ENCODE measurements at places on chromosomes 5 and 9.

DNA sequence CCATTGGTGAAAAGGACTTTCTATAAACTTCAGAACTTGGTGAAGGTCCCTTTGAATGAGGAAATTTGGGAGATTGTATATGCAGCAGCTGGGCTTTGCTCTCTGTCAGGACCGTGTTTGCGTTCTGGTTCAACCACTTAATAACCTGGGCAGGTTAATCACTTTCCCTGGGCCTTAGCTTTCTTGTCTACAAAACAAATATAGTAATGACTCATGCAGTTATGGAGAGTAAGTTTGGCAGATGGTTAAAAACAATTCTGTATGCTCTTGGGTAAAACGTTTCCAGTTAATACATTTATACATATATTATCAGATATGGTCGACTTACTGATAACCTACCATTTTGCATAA, 197.0 kb downstream of the ARHGEF28 start:
- no peak for DNase-seq

- DNase-seq = peak; percentile 63
These were observed 122.1 kb downstream of the WNK2 start for GRCh38 chr9:93306081-93306480.

- peak; percentile 89 for DNase-seq
These were observed 218.5 kb downstream of the C9orf50 start for GRCh38 chr9:129402371-129402739.

- DNase-seq = peak; percentile 56
These were observed 149.3 kb upstream of the COL5A1 start for GRCh38 chr9:134492281-134492691.

- no peak for DNase-seq
These were observed 74.2 kb downstream of the GADD45G start for GRCh38 chr9:89679016-89679415.

DNA sequence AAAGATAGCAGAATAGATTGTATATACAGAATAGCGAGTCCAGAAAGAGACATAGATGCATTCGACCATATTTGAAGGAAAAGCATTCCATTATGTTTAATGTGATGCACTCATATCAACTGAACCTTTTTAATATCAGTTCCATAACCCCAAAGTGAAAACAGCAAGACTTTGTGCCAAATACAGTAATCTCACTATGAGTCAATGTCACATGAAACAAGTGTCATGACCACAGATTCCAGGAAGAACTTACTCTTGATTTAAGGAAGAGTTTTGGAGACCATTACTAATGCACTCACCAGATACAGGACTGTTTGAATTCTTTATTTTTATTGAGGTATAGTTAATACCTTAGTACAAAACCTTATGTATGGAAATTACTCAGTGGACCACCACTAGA, 220.5 kb downstream of the SH3GL2 start:
- DNase-seq = no peak

- peak; percentile 61 for DNase-seq
These were observed 2.9 kb downstream of the CCDC107 start for GRCh38 chr9:35660966-35661415.

GRCh38 chr9:110919050-110919435, 119.2 kb downstream of the LPAR1 start:
- no peak for DNase-seq

GRCh38 chr5:171512397-171512796, 93.0 kb downstream of the FGF18 start:
- no peak for DNase-seq

GRCh38 chr5:28164568-28164967, 1126.2 kb upstream of the CDH9 start:
- DNase-seq = no peak

DNA sequence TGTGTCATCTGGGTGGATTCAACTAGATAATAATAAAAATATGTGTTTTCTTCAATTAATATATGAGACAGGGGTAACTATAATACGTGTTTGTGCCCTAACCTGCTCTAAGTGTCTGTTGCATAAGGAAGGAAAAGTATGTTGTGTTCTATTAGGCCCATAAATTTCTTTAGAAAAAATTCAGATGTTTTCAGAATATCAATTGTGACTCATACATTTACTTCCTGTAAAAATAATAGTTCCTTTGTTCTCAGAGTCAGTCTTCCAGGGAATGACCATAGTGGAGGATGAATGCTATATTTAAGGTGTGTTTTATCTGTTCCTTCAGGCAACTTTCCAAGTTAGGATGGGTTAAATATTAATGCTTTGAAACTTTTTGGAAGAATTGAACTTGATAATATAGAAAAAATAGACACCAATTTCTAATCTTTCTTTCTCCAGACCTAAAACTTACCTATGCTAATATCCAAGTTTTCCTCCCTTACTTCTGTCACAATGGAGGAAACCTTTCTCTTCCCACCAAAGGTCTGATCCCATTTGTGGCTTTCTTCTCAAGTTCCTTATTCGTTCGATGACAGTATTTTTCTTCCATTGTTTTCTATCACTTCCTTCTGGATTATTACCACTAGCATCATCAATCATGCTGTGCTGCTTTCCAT, 49.9 kb downstream of the ISL1 start:
- no peak for DNase-seq

GRCh38 chr9:27460226-27461023, 63.7 kb upstream of the IFNK start:
- no peak for DNase-seq

DNA sequence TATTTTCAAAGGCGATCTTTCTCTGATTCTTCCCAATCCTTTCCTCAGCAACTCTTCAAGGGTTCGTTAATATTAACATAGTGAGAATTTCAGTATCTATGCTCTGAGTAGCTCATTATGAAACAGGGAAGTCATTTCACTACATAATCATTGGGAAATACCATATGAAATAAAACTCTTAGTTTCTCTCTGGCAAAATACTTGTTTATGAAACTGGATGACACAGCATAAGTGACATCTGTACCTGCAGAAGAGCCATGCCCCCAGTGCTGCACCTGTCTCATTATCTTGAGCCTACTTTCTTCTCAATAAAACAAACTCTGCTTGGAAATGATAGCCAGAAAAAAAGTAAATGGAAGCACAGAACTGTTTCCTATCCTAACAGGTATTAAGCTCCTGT, 33.8 kb upstream of the OTULIN start:
- no peak for DNase-seq

DNA sequence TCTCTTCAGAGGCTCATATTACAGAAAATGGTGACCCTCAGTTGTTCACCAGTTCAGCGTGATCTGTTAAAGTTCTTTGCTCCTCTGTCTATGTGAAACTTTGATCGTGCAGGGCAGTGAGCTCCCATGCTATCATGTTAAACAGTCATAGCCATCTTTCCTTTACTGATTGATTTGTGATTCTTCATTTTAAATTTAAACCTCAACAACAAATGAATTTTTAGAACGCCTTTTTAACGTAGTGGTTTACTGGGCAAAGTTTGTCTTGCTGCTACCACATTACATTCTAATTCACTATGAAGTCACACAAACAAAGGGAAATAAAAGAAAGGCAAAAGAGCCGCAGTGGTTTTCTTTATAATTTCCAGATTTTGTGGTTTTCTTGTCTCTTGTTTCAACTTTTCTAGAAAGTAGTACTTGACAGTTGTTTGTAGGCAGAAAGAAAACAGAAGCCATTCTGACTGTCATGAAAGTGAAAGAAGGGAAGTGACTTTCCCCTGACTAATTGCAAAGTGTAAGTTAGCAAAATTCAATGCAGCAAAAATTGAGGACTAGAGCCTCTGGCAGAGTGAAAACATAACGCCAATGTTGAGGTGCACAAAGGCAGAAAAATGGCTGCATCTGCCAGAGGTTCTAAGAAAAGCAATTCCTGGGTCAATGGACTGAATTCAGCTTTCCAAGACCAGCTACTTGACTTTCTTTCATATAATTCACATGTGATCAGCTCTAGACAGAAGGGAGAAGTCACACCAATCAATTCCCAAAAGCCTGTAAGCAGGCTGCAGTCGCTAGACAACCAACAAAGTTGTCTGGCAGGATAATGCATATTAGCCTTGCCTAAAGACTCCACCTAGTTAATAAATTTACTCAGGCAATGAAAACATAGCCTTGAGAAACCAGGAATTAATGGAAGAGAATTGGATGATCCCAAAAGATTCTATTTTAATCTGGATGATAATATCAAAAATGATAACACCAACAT, 7.1 kb upstream of the IFNA6 start:
- DNase-seq = no peak

GRCh38 chr9:136012651-136013050, 51.5 kb upstream of the UBAC1 start:
- no peak for DNase-seq

- DNase-seq = no peak
These were observed 39.7 kb downstream of the EGFLAM start for GRCh38 chr5:38297830-38298608.

GRCh38 chr5:134022333-134022732, 17.6 kb upstream of the VDAC1 start:
- DNase-seq = no peak

DNA sequence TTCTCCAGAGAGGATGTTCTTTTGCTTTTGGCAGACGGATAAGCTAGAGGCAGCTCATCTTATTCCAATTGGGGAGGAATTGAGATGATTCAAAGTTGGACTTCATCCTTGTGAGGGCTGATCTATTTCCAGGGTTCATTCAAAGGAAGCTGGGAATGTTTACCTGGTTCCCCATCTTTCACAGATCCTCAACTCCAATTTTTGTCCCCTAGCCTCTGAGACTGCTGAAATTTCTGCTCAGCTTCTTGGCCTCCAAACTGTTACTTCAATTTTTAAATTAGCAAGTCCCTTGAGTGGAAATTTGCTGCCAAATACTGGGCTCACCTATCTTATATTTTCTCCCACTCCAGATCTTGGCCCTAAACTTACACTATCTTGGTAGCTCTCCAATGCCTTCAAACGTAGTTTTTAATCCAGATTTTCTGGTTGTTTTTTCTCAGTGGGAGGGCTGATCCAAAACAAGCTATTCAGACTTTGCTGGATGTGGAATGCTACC, 93.9 kb upstream of the NEK6 start:
- no peak for DNase-seq

- DNase-seq = no peak
These were observed 38.2 kb downstream of the IPPK start for GRCh38 chr9:92631452-92632343.

DNA sequence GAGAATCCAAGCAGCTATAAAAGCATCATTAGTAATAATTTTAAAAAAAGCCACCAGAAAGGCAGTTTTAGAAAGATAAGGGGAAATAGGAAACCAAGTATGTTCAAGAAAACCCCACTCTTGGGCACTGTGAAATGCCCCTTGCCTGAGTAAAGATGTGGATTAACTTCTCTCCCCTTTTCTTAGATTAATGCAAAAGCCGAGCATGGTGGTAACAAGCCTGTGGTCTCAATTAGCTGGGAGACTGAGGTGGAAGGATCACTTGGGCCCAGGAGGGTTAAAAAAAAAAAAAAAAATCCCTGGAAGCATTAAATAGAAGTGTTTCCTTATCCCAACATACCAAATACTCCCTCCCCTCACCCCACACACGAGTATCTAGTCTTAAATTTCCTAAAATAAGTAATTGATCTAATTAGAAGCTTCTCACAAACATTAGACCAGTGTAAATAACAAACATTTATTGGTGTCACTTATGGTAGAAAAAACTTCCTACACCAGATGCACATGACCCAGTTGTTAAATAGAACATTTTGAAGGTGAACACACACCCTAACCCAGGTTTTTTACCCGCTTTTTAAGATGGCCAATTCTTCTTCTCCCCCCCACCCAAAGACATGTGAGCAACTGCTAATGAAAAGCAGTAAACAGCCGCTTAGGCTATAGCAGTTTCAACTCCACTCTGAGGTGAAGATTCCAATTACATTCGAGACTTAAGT, 5.2 kb downstream of the HSPA5 start:
- DNase-seq = no peak

DNA sequence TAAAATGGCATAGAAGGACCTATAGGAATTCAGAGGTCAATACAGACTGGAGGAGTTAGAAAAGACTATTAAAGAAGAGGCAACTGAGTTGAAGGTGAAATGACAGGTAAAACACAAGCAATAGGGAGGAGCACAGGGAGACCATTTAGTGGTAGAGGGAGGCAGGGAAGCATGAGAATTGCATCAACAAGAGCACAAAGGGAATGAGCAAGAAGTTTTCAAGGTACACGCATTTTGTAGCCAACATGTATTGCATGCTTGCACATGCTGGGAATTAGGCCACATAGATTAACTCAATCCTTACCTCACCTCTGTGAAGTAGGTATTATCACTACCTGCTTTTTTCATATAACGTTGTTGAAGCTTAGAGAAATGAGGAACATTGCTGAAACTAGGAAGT, 42.3 kb downstream of the PLPP1 start:
- DNase-seq = no peak

DNA sequence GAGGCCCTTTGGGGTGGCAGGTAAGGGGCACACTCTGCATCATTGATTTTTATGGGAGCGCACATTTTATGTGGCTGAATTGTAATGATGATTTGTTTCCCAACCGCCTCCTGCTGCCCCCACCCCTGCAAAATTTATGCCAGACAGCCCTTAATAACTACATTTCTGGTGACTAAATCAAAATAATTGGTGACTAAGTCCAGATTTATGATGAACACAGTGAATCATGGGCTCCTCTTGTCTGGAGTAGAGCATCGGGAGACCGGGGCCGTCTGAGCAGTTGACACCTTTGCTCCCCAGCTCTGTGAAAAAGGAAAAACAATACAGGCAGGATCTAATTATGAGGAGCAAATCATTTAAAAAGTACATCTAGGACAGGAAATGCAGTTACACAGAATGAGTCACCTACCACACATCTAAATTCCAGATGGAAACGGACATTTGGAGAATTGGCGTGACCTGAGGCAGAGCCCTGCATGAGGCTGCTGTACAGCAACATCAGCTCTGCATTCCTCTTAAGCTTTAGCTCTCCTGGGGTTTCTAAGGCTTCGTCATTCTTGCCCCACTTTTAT, 58.9 kb downstream of the DOCK2 start:
- no peak for DNase-seq

- DNase-seq = no peak
These were observed 431.6 kb upstream of the C9orf72 start for GRCh38 chr9:28004900-28005299.

DNA sequence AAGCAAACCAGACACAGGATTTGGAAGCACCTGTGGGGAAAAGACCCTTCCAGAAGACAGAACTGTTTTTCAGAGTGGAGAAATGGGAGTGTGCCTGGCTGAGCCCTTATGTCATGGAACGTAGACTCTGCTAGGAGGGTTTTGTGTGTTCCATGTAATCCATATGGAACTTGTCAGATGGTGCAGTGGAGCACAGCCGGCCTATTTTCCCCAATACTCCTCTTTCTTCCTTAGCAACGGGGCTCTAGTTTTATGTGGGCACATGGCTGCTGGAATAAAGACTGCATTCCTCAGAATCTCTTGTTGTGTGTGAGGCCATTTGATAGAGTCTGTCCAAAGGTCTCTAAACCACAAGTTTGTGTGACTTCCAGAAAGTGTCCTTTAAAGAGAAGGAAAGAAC, 284.0 kb downstream of the DRD1 start:
- no peak for DNase-seq

- no peak for DNase-seq
These were observed 43.7 kb downstream of the CDH6 start for GRCh38 chr5:31237174-31237573.

Measured in H7 (cell line).